ENCODE measurements at places on chromosomes 4 and X.

DNA sequence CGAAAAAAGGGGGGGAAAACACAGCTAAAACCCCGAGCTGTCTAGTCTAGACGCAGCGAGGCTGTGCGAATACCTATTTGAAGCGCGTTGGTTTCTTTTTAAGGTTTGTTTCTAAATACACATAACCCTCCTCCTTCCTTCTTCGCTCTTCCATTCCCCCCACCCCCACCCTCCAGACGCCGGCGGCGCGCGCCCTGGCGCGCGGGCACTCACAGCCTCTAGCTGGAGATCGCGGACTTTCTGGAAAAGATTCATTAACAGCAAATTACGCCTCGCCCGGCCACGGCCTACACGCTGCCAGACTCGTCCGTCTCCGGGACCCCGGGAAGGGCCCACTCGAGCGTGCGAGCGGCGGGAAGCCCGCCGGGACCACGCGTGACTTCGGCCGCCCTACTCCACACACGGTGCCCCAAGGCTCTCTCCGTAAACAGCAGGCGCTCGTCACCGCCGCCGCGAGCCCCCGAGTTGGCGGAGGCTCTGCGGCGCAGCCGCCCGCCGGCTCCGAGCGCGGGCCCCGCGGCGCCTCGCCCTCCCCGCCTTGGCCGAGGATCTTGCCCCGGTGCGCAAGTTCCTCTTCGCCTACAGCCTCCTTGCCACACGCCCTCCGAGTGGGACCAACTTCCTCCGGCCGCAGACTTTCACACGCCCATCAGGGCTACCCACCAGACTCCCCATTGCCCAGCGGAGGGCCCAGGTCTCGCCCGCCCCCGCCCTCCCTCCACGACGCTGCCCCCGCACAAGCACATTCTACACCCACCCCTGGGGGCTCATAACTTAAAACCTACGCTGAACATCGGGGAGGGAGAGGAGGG is 2.0 kb downstream of the BCOR start:
- no peak for DNase-seq

DNA sequence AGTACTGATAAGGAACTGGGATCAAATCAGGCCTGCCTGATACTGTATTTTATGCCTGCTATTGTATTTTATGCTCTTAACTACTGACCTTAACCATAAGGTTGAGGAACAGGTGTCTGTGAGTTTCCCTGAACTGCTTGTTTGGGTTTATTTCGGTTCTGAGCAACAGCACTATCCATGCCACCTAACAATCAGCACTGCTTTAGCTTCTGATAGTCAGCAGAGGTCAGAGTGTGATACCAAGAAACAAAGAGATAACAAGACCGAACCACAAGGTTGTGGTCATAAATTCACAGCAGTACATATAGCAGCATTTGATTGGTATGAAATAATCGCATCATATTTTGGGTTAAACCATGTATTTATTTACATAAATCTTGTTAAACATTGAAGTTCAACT is 362.2 kb downstream of the FGF13 start:
- DNase-seq = no peak

DNA sequence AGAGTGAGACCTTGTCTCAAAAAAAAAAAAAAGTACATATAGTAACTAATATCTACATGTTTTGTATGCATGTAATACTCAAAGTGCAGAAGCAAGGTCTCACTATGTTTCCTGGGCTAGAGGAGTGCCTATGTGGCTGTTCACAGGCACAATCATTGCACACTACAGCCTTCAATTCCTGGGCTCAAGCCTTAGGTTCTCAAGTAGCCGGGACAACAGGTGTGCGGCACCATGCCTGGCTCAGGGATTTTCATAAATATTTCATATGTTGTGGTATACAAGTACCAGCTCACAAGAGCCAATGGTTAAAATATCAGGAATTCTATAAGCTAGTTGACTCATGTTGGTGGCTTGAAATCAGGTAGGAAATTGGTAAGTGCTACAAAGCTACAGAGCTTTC is 94.8 kb downstream of the LARP7 start:
- DNase-seq = no peak

- DNase-seq = no peak
These were observed 327.3 kb upstream of the ATOH1 start for GRCh38 chr4:93501244-93501643.

- no peak for DNase-seq
These were observed 42.0 kb downstream of the AREG start for GRCh38 chr4:74486905-74487304.

DNA sequence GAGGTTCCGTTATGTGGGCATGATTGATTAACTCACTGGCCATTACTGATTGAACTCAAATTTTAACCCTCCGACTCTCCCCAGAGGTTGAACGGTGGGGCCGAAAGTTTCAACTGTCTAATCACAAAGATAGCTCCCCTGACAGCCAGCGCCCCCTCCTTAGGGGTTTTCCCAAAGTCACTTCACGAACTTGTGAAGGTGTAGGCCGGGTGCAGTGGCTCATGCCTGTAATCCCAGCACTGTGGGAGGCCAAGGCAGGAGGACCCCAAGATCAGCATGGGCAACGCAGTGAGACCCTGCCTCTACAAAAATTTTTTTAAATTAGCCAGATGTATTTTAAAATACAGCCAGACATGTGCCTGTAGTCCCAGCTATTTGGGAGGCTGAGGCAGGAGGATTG is 39.8 kb upstream of the RBM47 start:
- no peak for DNase-seq

DNA sequence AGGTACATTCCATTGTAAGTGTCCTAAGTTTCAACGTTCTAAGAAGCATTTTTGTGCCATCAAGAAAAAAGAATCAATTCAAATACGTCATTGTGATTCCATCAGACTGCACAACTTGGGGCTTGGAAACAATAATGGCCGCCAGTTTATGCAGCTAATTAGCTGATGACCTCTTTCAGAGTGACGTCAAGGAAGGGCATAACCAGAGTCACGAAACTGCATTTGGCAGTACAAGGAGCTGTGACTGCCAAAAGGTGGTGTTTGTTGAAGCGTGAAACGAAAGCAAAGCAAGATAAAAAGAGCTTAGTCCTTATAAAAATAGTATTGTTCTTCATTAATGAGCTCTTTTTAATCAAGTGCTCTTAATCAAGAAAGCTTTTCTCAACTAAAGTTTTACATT is 81.1 kb upstream of the SH3RF1 start:
- DNase-seq = no peak

- DNase-seq = no peak
These were observed 522.5 kb downstream of the IQCM start for GRCh38 chr4:149293046-149293649.

DNA sequence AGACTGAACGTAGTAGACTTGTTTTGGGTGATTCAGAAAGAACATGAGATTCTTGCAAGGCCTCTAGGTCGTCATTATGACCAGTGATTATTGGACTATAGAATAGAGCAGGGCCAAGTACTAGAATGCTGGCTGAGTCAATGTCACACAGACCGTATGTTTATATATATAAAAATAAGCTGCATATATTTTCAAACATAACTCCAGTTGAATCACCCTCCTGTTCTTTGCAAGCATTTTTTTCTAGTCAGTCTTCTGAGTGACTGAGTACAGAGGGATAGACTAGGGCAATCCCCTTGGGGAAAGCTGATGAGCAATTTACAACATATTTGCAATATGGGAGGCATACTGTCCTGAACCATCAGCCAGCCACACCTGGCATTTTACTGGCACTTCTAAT is 48.4 kb upstream of the PRPS1 start:
- DNase-seq = no peak

Data from stimulated activated CD8-positive, alpha-beta memory T cell treated with anti-CD3 and anti-CD28 coated beads, Interleukin-4, amount 100 ng/mL, for 4 hours (primary cell).